ENCODE measurements at places on chromosomes 12 and 14. TPM values are rescaled to one million over a fixed set of nuclear protein-coding genes. Genes with fewer than 3 reads are reported as not detected.

Gene SETD1B
- 35.0 TPM for total RNA-seq

DNA sequence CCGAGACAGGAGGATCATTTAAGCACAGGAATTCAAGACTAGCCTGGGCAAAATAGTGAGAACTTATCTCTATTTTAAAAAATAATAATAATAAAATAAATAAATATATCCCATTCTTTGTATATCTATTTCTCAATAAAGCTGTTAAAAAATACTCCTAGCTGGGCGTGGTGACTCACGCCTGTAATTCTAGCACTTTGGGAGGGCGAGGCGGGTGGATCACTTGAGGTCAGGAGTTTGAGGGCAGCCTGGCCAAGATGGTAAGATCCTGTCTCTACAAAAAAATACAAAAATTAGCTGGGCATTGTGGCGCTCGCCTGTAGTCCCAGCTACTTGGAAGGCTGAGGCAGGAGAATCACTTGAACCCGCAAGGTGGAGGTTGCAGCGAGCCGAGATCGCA, 75.7 kb upstream of the TBX3 start:
- no peak for DNase-seq

DNA sequence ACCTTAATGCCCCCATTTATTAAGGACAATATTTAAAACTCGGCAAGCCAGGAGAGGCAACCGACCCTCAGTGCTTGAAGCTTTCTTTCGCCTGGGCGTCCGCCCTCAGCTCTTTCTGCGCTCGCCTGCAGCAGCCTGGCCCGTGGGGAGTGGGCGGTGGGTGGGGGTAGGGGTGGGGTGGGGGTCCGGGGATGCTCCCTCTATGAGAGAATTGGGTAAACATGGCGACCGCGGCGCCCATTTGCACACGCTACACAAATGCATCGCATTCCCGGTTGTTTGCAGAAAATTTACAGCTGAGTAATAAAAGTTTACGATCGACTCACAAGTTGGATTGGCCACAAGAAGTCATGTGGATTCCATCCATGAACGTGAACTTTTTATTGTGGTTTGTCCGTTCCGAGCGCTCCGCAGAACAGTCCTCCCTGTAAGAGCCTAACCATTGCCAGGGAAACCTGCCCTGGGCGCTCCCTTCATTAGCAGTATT, 7.7 kb downstream of the HOXC8 start:
- no peak for DNase-seq

DNA sequence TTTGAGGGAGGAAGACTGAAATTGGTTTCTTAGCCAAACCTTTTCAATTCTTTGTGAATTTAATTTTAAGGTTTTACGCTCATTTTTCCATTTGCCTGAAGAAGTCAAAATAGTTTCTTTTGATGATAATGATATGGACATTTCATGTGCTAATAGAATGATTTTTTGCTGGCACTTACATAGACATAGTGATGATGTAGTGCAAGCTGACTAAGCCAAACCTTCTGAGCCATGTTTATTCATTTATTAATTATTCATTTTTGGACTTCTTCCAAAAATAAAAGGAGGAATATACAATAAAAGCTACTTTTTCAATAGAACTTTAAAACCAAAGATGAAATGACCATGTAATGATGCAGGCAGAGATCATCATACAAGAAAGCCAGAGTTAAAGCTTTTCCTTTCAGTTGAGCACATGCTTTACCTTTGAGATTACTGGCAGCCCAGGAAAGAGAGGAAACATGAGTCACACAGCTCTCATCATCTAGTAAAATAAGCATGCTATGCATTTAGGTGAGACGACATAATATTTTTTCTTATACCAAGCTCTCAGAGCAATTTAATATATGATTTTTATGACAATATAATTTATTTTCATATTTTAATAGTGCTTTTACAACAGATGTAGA, 24.8 kb downstream of the KCNA1 start:
- no peak for DNase-seq

DNA sequence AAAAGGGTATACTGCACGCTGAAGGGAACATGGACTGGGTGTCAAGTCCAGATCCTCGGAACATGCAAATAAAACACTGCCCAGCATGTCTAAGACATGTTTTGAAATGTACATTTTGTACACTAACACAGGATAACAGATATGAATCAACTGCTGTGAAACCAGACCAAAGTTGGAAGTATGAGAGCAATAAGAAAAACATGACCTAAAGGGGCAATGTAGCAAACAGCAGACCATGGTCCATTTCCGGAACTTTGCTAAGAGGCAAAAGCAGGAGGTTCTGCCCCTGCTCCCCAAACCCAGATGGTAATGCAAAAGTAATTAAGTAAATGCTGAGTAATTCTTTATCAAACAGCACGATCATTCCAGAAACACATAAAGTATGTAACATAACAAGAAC, 125.2 kb downstream of the SLC25A21 start:
- no peak for DNase-seq

DNA sequence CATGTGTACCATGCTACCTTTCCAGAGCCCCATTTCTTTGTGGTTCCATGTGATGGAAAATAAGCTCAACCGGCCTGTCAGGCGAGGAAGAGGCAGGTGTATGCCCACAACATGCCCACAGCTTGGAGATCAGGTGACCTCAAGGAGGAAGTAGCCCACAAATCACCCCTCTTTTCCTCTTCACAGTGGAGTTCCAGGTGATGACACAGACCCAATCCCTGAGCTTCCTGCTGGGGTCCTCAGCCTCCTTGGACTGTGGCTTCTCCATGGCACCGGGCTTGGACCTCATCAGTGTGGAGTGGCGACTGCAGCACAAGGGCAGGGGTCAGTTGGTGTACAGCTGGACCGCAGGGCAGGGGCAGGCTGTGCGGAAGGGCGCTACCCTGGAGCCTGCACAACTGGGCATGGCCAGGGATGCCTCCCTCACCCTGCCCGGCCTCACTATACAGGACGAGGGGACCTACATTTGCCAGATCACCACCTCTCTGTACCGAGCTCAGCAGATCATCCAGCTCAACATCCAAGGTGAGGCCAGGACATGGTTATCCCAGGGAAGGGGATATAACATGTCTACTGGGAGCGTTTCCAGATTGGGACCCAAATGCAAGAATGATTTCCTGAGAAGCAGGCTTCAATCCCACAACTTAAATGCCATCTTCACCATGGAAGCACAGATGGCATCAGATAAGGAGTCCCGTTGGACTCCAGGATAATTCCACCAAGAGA, 5.5 kb downstream of the TAPBPL start:
- DNase-seq: no peak

DNA sequence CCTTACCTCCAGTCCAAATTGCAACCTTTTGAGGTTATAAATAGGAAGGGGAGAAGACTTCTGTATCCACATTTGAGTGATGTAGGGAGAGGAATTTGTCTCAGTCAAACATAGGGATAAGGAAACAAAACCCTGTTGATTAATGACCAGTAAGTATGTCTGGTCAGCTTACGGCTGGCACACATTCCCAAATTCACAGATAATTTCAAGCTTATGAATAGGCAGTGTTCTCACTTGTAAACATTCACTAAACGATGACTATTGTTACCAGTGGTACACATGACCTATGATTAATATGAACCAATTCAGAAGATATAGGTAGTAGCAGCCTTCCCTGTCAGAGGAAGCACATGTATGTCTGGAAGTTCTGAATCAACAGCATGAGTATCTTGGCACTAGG, 33.0 kb upstream of the SLC5A8 start:
- no peak for DNase-seq

DNA sequence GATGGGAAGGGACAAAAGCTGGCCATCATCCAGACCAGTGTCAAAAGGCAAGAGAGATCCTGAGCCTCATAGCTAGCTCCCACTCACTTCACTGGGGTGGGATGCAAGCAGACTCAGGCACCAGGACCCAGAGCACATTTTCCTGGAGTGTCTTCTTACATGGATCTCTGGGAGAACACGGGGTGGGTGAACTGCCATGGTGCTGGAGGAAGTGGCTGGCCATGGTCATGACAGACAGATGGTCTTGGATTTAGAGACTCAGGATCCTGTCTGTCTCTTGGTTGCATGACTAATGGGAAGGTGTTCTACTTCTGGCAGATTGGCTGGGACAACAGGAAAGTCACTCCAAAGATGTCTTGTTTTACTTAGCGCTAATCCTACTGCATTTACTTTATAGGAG, 311.5 kb downstream of the ATP23 start:
- DNase-seq: no peak

Gene CLEC1B
- not detected for total RNA-seq

GRCh38 chr12:3827301-3828000, 45.7 kb downstream of the PARP11 start:
- DNase-seq: no peak

GRCh38 chr14:21382886-21383847, 652 bp downstream of the SUPT16H start:
- DNase-seq: peak; percentile 53

GRCh38 chr14:76261371-76261811, 109.7 kb downstream of the GPATCH2L start:
- DNase-seq: no peak

Gene SERPINA12
- total RNA-seq: not detected

DNA sequence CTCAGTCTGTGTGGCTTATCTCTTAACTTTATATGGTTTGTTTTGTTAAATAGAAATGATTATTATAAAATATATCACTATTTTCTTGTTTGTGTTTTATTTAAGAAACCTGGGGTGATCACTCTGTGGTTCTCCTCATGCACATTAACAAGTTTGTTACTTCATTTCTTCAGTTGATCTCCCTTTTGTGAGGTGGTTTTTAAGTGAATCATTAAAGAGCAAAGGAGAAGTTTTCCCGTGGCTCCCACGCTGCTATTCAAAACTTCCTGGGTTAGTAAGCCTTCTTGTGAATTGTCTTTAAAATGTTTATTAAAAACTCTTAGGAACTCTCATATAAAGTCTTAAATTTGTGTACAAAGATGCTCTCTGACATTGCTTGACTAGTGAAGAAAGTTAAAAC, 11.8 kb downstream of the ADIPOR2 start:
- no peak for DNase-seq

- no peak for DNase-seq
These were observed 289.8 kb downstream of the DPF3 start for GRCh38 chr14:72604133-72604532.

- no peak for DNase-seq
These were observed 199.0 kb downstream of the KIF26A start for GRCh38 chr14:104337351-104337750.

Gene ADAMTS20
- total RNA-seq: 7.0 TPM

- DNase-seq: no peak
These were observed 5.7 kb downstream of the LHX5 start for GRCh38 chr12:113465808-113466453.

DNA sequence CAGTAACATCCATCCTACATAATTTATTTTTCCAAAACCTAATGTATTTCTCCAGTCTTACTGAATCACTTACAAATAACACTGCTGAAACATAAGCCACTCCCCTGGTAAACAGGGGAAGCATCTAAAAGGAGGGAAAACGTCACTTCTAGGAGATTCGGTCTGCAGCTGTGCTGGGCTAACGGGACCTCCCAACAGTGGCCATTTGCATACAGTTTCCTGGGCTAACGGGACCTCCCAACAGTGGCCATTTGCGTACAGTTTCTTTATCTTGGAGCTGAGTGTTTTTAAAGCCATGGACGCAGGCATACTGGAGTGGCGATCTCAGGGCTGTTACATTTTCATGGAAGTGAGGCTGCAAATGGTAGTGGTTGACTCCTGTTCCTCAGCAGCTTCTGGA, 242.9 kb downstream of the TMEM132D start:
- no peak for DNase-seq

GRCh38 chr14:69994002-69994401, 114.8 kb downstream of the SMOC1 start:
- no peak for DNase-seq

DNA sequence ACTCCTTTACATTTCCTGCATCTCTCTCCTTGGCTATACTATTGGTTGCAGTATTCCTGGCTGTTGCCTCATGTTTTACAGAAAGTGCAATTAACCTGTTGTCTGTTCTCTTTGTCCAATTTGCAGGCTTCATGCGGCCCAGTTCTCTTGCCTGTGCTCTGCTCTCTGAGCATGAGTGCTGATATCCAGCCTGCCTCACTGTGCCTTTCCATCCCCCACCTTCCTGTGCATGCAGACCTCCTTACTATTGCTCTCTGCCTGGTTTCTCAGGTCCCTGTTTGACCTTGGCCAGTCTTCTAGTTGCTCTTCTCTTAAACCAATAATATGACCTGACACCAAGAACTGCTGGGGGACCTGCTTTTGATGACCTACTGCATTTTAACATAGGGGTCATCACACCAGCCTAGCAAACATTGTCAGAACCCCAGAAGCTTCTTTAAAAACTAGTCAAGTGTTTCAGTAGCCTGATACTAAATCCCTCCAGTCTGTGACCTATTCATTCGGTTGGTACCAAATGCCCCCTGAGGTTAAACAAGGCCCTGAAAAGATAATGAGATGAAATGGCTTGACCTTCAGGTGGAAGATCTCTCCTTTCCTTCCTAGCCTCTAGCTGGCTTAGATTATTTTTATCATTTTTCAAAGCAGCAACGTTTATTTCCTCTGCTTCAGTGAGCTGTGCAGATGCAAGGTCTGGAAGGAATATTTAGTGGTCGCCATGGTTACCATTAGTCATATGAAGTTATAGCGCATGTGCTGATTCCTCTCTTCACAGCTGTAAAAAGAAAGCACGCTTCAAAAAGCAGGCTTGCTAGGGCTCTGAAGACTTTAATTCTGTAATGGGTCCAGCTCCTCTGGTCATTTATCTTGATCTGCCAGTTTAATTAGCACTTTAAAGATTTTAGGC, 216.5 kb downstream of the PHLDA1 start:
- no peak for DNase-seq

DNA sequence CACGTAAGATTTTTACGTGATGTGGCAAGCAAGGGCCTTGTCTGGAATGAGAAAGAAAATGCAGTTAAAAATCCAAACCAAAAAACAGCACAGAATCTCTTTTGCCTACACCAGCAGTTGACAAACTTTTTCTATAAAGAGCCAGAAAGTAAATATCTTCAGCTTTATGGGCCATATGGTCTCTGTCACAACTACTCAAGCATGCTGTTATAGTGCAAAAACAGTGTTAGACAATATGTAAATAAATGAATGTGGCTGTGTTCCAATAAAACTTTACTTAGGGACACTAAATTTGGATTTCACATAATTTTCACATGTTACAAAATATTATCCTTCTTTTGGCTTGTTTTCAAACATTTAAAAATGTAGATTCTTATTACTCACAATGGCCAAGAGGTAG, 6.2 kb upstream of the ELK3 start:
- no peak for DNase-seq

DNA sequence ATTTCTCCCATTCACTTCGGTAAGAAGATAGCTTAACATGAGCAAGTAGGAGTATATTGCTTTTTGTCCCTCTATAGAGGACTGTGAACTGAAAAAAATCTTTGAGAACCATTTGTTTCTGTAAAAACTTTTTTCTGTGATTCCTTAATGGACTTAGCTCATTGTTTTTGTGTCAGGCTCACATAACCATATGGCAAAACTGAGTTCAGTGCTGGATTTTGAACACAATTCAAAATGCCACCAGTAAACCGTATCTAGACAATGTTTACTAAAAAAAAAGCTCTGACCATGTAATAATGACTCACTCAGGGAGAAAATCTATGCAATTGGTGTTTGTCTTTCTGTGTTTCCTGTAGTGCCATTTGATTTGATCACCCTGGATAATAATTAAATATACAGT, 5.2 kb downstream of the TRHDE start:
- no peak for DNase-seq

Measured in glutamatergic neuron (in vitro differentiated cells).